ENCODE measurements at places on chromosomes 7 and 10.

GRCh38 chr10:80274396-80275134 is 14.9 kb downstream of the MAT1A start:
- DNase-seq = no peak

DNA sequence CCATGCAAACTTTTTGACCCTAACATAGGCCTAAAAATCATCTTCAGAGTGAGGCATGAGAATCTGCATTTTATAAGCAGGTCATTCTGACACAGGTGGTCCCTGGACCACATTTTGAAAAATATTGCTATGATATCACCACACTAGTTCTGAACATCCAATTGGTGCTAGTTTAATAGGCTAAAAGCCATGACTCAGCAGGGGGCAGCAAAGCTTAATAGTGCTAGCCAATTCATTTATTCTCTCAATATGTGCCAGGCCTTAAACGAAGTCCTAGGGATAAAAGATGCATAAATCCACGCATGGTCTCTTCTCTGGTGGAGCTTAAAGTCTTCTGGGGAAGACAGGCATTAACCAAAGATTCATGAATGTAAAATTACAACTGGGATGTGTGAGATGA is 10.2 kb upstream of the SLC25A28 start:
- no peak for DNase-seq

- DNase-seq = no peak
Observed at GRCh38 chr7:81404669-81405068, 365.2 kb downstream of the HGF start.

DNA sequence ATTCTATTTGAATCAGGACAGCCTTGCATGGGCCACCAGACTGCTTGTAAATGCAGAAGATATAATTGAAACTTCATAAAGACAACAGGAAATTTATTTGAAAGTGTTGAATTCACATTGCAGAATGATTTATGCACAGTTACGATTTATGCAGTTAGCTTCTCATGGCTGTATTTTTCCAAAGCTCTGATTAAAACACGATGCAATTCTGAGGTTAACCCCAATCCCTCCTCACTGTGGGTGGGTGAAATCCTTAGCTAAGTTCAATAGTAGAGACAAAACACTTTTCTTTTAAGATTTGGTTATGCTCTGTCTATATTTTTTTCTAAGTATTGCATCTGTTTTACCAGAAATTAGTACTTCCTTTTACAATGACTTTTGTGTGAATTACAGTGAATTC is 728.8 kb upstream of the IGFBP3 start:
- DNase-seq = no peak

GRCh38 chr10:126611303-126611702 is 59.2 kb downstream of the C10orf90 start:
- no peak for DNase-seq

DNA sequence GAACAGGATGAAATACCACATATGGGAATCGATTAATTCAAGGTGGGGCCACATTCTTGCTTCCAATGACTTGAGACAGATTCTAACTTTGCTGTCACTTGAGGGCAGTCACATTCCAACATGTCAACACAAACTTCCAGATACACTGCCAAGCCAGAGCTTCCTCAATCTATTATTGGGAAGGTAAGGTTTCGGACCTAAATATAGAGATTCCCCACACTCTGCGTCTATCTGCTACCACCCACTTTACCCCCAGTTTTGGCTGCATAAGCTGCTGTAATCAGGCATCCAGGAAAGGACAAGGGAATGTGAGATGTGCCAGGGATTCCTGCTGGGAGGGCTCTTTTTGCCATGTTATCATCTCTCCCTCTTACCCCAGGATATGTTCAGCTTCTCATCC is 20.5 kb upstream of the DGKI start:
- no peak for DNase-seq

DNA sequence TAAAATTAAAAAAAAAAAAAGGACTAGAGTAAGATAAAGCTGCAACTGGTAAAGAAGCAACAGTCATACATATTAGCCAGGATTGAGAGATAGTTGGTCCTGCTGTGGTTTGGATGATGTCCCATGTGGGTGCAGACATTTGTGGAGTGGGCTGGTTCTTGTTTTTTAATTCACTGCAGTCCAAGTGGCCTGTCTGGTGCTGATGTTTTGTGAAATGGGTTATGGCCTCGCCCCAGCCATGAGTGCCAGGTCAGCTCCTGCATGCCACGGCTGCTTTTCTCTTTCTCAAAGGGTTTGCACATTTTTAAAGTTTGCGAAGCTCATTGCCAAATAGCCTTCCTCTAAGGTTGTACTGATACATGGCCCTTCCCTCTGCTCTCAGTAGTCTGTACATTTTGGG is 14.1 kb upstream of the BTBD16 start:
- DNase-seq = no peak

GRCh38 chr7:55423891-55424290 is 58.8 kb downstream of the LANCL2 start:
- DNase-seq = no peak

DNA sequence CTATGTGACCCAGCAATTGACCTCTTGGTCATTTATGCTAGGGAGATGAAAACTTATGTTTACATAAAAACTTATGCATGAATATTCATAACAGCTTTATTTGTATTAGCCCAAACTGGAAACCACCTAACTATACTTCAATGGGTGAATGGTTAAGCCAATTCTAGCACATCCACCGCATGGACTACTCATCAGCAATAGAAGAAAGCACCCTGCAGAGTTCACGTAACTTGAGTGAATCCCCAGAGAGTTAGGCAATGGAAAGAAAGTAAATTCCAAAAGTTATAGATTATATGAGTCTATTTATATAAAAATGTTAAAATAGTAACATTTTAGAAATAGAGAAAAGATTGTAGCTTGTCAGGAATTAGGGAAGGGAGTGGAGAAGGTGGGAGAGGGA is 60.2 kb upstream of the NRG3 start:
- DNase-seq = no peak

DNA sequence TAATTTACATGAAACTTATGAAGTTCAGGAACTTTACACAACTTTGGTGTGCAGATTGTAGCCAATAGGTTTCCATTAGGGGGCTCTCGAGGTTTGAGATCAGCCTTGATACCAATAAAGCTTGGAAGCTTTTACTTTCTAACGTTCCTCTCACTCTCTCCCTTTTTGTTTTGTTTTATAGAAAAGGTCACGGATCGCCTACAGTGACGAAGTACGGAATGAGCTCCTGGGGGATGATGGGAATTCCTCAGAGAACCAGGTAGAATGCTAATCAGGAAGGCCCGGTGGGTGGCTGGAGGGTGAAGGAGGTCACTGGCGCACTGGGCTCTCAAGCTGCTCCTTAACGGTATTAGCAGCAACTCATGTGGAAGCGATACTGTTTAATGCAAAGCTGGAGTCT is 79.9 kb downstream of the VTI1A start:
- DNase-seq = no peak

DNA sequence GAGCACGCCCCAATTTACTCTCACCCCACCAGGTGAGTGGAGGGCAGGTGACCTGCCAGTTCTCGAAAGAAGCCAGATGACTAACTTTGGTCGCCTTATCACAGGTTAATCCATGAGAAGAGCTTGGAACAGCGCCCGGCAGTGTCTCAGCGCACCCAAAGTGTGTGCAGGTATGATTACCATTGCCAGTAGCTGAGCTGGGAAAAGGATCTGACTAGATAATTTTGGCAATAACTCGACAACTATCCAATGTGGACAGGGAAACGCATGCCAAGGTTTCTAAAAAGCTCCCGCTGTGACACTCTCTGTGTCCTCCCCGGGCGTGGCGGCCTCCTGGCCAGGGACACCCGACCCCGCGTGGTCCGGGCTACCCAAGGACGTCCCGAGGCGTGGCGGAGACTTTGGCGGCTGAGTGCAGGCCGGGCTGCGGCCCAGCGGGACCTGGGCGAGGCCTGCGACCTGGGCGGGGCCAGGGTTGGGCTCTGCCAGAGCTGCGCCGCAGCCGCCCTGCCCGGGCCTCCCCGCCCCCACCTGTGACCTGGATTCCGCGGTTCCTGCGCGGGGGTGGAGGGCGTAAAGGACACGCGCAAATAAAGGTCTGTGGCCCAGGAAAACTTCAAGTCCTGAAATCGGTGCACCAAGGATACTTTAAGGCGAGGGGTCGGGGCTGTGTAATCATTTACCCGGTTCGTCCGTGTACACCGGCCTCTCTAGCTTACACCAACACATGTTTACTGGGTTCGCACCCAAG is 13.7 kb upstream of the WAPL start:
- no peak for DNase-seq

GRCh38 chr10:45282061-45282460 is 33.3 kb downstream of the OR13A1 start:
- DNase-seq = no peak
